ENCODE measurements at places on chromosomes 7 and 10. TPM values are rescaled to one million over a fixed set of nuclear protein-coding genes. Genes with fewer than 3 reads are reported as not detected.

- no peak for DNase-seq
These were observed 351.5 kb downstream of the TYW1 start for GRCh38 chr7:67348171-67348570.

ASAH2B gene
- 3.1 TPM for total RNA-seq

HDAC9 gene
- total RNA-seq, result 25.3 TPM

GRCh38 chr10:78960316-78960800 lies 108.4 kb upstream of the ZMIZ1 start:
- DNase-seq, result peak; percentile 92

GRCh38 chr7:131480384-131481315 lies 75.8 kb downstream of the PODXL start:
- peak; percentile 75 for DNase-seq

SFTPA1 gene
- total RNA-seq, result not detected

GRCh38 chr10:91462423-91462822 lies 52.3 kb downstream of the HECTD2 start:
- DNase-seq, result peak; percentile 14

DNA sequence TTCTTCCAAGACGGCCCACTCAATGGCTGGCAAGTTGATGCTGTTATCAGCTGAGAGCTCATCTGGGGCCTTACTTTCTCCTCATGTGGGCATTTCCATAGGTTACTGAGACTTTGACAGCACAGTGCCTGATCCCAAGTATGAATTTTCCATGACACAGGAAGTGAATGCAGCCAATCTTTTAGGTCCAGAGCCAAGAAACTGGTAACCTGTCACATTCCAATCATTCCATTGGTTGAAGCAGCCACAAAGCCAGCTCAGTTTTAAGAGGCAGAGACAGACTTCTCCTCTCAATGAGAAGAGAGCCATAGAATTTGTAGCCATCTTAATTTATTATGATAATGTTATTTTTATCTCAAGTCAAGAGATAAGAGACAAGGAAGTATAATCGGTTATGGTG lies 775.5 kb downstream of the CNTNAP2 start:
- DNase-seq, result no peak

DNA sequence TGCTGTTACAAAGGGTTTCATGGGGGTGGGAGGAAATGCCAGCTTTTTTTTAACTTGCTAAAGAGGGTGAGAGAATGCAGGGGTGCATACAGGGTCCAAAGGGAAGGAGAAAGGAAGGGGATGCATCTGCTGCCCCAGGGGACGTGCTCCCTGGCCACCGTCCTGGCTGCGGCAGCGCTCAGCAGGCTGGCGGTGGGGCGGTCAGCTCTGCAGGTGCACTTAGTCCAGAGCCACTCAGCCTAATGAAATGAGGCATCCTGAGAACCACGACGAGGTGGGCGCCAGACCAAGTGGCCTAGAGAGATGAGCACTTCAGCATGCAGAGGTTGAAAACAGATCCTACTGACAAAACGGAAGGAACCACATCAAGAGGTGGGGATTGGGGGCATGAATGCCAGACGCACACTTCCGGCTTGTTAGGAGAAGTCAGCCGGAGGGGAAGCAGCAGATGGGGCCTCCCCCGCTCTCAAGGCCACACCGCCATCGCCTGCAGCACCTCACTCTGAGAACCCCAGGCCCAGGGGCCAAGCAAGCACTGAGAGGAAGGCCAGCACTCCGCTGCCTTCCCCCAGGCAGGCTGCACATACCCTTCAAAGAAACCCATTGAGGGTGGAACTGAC lies 94.5 kb downstream of the MAD1L1 start:
- DNase-seq, result no peak

- DNase-seq, result no peak
These were observed 155.5 kb downstream of the SPAG6 start for GRCh38 chr10:22500656-22501340.

METTL27 gene
- total RNA-seq, result 1.9 TPM

DNA sequence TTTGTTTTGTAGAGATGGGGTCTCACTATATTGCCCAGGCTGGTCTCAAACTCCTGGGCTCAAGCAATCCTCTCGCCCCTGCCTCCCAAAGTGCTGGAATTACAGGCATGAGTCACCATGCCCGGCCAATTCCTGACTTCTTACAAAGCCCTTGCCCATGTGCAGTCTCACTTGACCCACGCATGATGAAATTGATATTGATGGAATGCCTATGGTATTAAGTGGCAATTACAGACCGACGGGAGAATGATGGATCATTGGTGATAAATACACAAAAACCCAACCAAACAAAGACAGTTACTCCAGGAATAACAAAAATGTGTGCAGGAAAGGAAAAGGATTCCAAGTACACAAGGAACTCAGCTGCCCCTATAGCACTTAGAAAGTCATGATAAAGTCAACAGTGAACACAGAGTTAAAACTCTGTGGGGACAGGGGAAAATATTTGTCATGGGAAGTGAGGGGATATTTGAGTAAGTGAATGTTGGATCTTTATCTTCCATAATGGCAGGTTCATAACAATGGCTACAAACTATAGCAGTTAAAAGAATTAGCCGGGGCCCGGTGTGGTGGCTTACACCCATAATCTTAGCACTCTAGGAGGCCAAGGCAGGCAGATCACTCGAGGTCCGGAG lies 21.6 kb downstream of the HIP1 start:
- DNase-seq, result peak; percentile 83

- DNase-seq, result no peak
These were observed 462.8 kb upstream of the ZWINT start for GRCh38 chr10:56823849-56824248.

WEE2 gene
- total RNA-seq, result not detected

DNA sequence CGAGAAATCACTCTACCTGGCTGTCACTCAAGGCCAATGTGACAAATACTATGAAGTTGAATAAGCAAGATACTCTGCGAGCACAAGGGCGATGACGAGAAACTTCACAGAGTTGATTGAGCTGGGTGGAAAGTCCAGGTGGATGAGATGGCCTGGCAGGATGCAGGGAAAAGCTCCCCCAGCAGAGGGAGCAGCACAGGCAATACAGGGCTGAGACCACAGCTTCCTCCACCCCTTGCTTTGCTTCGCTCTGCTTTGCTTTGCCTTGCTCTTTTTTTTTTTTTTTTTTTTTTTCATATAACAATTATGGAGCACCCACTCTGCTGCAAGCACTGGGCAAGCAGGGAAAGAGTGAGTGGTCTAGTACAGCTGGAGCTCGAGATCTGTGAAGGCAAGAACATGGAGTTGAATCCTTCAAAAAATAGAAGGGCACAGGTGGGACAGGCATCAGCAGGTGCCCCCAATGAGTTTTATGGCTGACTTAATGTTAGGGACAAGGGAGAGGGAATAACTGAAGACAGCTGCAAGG lies 88.3 kb downstream of the CABCOCO1 start:
- DNase-seq, result peak; percentile 81

DNA sequence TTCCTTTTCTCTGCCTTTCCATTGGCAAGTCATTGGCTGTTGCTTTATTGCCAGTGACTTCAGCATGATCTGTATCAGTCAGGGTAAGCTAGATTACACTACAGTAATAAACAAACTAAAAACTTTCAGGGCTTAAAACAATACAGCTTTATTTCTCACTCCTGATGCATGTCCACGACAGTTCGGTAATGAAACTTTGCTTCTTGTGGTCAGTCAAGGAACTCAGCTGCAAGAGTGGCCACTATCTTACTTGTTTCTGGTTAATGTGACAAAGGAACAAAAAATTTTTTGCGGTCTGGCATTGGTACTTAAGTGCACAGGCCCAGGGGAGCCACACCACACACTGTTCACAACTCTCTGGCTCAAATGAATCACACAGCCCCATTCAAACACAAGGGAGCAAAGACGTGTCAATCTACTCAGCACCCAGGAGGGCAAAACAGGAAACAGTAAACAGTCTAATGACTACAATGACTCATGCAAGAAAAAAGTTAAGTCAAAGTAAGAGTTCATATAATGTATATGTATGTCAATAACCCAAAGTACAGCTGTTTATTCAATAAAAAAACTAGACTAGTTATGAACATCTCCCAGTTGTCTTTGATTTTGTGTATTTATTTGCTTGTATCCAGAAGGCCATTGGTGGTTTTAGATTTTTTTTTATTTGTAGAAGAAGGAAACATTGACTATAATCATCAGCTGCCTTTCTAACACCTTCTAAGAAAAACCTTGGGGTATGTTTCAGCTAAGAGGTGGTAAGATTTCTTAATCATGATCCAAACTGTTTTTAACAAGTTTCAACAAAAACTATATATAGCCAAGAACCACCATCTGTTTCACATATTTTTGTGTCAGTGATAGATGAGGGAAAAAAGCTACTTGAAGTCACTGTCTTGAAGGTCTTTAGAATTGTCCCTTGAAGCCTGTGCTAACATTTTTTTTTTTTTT lies 134.4 kb upstream of the FAM3C start:
- DNase-seq, result peak; percentile 100

GRCh38 chr7:149713731-149714068 lies 59.7 kb downstream of the ZNF467 start:
- no peak for DNase-seq

TET1 gene
- total RNA-seq, result 2.8 TPM

GRCh38 chr7:69633122-69633831 lies 35.0 kb downstream of the AUTS2 start:
- no peak for DNase-seq

DNA sequence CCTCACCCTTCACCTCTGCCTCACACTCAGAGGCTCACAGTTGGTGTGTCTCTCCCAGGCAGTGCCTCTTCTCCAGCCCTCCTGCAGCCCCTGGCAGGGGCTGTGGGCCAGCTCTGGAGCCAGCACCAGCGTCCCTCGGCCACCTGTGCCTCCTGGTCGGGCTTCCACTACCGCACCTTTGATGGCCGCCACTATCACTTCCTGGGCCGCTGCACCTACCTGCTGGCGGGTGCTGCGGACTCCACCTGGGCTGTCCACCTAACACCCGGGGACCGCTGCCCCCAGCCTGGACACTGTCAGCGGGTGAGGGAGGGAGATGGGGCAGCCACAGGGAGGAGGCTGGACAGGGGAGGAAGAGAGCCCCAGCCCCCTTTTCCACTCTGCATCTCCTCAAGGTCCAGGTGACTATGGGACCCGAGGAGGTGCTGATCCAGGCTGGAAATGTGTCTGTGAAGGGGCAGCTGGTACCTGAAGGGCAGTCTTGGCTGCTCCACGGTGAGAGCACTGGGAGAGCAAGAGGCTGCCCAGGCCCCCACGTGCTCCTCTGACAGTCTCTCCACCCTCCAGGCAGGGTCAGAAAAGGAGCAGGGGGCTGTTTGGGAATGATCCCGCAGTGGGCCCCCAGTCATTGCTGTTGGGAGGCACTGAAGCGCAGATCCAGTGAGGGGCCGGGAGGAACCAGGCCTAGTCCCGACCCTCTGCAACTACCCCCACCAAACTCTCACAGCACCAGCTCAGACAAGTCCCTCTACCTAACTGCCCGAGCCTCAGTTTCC lies 4.4 kb upstream of the ZNF467 start:
- DNase-seq, result no peak

Data from M059J (cell line).